CD4-positive, alpha-beta T cell treated with Interleukin-1 beta for 1 hour (primary cell): ENCODE measurements at places on chromosomes 16 and 17.

DNA sequence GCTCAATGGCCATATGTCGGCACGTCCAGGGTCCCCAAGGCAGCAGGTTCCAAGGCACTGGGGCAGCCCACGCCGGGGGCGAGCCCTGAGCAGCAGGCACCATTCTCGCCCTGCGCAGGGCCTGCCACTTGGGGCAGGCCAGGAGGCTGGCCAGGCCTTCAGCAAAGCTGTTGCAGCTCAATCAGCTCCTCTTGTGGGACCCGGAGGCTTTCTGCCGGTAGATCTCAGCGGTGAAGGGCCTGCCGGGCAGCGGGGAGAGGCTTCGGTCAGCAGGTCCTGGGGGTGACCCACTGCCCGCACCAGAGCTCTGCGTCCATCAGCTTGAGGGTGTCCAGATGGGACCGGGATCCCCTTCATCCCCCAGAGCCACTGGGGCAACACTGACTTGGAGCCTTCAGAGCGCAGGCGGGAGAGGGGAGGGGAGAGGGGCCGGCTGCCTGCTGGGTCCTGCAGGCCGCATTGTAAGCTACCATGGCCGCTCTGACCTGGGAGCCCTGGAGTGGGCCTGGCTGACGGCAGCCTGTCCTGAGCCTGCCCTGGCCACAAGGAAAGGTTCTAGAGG lies 9.5 kb upstream of the RASD1 start:
- DNase-seq, result no peak

- DNase-seq, result no peak
Measured at GRCh38 chr16:85618521-85618920, 5.4 kb downstream of the GSE1 start.

- no peak for DNase-seq
Measured at GRCh38 chr17:73944366-73944765, 259.1 kb upstream of the RPL38 start.

DNA sequence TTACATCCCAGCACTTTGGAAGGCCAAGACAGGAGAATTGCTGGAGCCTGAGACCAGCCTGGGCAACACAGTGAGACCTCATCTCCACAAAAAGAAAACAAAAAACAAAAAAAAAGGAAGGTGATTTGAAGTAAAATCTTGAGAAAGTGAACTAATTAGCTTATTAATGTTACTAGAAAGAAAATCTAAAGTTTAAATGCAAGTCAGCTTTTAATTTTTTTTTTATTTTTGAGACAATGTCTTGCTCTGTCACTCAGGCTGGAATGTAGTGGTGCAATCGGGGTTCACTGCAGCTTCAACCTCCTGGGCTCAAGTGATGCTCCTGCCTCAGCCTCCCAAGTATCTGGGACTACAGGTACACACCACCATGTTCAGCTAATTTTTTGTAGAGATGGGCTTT lies 3.5 kb upstream of the CTCF start:
- no peak for DNase-seq

- peak; percentile 75 for DNase-seq
Measured at GRCh38 chr17:40443196-40443987, at the start of gene IGFBP4. Gene IGFBP4, plus strand, starts transcription at chr17:40443450. Its CDS starts 286 bp downstream, at chr17:40443736.

DNA sequence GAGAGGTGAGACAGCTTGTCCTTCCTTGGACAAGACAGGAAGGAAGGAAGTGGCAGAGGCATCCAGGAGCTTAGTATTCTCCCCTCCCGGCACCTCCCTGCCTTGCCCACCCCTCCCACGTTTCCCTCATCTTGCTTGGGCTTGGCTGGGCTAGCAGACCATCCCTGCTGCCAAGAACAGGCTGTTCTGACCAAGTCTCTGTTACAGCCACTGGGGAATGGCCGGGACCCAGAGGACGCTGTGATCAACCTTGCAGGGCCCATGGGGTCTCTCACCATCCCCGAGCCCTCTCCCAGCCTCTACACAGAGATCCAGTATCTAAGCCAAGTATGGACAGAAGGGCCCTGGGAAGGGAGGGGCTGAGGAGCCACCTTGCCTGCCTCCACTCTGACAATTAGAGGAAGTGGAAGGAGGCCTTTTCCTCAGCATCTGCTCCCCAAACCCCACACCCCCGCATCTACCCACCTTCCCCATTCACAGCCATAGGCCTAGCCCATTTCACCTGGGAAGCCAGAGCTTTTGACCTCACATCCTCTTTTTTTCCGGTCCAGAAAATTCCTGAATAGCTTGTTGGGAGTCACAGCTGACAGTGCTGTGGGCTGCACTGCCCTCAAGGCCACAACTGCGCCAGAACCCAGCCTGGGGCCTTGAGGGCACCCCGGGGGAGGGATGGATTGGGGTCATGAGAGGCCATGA lies 14.1 kb downstream of the CD300LG start:
- no peak for DNase-seq

DNA sequence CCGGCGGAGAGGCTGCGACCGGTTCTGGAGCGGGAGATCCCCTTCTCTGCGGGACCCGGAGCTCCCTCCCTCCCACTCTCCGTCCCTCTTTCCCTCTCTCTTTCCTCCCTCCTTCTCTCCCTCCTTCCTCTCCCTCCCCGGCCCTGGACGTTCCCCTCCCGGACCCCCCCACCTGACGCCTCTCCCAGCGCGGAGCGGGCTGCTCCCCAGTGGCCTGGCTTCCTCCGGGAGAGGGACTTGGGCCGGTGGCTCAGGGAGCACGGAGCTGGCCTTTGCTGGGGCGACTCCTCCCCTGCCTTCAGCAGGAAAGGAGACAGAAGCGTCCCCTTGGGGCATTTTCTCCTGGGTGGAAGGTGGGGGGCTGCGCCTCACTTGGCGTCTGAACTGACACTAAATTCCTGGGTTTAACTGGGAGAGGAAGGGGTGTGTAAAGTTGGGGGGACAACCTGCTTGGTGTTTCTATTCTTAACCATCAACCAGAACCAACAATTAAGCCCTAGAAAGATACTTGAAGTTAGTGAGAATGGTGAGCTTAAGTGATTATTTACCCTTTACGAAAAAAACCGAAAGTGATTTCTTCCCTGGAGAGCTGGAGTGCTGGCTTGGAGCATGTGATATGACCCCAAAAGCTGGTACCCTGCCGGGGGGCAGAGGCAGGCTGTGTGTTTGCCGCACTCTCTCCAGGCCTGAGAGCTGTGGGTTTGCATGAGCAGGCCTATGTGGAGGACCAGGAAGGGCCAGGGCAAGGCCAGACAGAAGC lies 775 bp downstream of the SPIRE2 start:
- no peak for DNase-seq

DNA sequence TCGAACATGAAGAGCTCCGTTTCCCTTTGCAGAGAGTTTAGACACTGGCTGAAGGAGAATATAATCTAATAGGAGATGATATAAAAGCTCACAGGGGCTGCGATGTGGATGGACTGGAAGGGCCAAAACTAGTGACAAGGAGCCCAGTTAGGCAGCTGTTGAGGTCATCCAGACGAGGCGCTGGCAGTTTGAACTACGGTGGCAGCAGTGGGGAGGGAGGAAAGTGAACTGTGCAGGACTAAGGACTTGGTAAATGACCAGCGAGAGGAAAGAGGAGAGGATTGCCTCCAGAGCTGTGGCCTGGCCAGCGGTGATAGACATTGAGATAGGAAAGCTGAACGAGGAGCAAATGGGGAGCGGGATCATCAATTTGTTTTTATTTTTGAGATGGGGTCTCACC lies 14.6 kb upstream of the YWHAE start:
- no peak for DNase-seq

DNA sequence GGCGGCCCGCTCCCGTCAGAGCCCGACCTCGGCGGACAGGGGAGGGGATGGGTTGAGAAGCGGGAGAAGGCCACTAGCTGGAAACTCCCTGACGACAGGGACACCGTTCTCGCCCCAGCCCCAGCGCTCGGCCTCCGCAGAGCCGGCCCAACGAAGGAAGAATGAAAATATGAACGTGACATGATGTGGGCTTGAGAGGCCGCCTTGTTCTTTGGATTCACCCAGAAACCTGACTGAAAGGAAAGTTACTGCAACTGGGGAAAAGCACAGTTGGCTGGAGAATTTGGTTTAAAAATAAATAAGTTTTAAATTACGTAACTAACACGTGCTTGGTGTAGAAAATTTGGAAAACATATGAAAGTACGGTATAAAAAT lies 21.1 kb downstream of the NPTX1 start:
- peak; percentile 54 for DNase-seq

DNA sequence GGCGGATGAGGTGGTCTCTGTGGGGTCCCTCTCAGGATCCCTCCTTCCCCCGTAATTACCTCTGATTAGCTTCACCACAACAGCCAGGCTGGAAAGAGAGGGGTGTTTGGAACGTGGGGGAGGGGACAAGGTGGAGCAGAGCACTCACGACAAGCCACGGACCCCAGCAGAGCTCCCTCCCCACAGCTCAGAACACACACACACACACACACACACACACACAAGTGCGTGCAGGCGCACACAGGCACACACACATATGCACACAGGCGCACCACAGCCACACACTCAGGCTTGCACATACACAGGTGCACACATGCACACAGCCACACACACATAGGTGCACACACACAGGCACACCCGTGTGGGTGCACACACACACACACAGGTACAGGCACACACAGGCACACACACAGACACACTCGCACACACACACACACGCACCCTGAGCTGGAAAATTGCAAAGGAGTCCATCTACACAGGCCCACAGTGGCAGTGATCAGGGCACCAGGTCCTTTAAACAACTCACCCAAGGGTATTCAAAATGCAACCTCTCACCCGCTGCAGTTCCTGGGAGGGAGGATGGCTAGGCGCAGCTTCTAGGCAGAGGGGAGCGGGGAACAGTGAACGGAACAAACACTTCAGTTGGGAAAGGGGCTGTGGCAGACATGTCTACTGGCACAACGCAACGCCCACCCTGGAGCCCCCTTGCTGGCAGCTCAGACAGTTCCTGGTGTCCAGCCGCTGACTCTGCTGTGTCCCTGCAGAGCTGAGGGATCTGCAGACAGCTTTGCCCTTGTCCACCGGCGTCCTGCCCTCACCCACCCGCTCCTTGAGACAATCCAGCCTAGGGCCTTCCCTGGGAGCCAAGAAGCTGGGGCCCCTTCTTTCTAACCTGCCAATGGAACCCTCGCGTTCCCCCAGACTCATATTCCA lies 59.9 kb upstream of the DLX4 start:
- no peak for DNase-seq

DNA sequence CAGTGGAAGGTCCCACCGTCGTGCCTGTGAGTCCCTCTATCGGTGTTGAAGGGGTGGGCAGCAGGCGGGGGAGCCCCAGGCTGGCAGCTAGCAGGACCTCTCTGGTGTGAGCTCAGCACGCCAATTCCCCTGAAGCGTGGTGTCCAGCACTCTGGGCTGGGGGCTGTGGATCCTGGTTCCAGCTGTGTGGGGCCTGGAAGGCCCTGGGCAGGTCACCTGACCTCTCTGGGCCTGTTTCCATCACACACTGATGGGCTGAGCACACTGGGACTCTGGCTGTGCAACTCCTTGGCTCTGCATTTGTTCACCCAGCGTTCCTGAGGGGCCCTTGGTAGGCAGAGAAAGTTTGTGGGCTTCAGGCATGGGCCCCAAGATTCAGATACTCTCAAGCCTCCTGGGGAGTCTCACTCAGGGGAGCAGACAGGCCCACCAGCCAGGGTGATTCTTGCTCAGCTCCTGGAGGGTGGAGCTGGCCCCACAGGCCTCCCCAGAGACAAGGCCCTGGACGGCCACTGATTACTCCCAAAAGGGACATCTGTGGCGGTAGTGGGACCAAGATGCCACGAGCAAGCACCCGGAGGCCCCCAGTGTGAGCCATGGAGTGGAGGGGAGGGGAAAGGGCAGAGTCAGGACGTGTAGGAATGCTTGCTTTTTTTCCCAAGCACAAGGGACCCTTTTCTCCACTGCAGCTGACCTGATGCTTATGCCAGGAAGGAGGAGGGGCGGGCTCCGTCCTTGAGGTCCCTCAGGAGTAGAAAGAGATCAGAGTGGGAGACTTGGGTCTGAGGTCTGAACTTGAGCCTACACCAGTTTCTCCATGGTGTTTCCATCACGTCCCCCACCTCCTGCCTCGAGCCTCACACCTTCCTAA lies 8.5 kb downstream of the SCGB1C2 start:
- no peak for DNase-seq

- no peak for DNase-seq
Measured at GRCh38 chr16:57959121-57959520, 11.8 kb downstream of the CNGB1 start.

- no peak for DNase-seq
Measured at GRCh38 chr17:5800646-5801045, 216.3 kb upstream of the NLRP1 start.

- DNase-seq, result peak; percentile 63
Measured at GRCh38 chr16:69563605-69564580, 1.9 kb upstream of the NFAT5 start.
